ENCODE measurements at places on chromosomes 7 and 10.

DNA sequence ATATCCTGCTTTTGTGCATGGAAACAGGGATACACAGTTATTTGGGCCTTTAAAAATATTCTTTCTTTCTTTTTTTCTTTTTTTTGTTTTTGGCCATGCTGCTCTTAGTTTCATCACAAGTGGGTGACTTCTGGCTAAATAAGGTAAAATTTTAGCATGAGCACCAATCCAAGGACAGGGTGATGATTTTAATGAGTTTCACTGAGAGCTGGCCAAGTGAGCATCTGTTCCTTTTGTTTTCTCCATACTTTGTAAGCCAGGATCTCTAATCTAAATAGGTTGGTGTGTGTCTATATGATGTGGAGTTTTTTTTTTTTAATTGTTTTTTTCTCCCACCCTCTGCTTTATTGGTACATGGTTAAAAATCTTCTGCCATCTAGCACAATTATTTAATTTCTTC lies 106.8 kb downstream of the POLL start:
- no peak for DNase-seq

DNA sequence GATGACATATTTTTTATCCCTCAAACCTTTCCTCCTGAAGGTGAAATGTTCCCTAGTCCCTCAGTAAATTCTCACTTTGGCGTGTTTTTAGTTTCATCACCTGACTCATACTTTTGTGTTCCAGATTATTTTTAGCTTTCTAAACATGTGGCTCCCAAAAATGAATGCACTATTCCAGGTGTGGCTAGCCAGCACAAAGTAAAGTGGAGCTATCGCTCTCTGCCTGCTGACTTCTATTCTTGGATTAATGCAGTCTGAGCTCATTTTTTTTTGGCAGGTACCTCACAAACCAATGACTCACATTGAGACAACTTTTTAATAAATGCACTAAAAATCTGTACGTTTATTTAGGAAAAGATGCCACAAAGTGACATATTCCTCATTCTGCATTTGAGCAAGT lies 58.8 kb upstream of the LANCL2 start:
- no peak for DNase-seq

DNA sequence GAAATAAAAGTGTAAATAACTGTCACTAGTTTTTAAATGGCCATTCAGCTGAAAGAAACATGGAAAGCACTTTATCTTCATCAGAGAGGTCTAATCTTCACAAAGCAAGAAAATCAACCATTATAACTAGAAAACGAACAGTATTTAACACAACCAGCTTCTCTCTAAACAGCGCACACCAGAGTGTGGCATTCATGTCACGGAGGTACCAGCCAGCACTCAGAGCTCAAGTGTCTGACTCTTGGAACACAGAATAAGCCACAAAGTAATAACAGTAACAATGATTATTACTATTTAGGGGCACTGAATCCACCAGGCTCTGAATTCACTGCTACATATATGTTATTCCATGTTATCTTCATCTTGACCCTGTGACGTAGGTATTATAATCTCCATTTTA lies 60.1 kb downstream of the IFIT5 start:
- no peak for DNase-seq

- DNase-seq, result no peak
Measured at GRCh38 chr10:33377658-33378025, 43.2 kb upstream of the NRP1 start.

- DNase-seq, result no peak
Measured at GRCh38 chr7:52917982-52918578, 117.4 kb upstream of the POM121L12 start.

GRCh38 chr7:19522486-19522885 lies 186.4 kb downstream of the POLR1F start:
- DNase-seq, result no peak

- no peak for DNase-seq
Measured at GRCh38 chr10:51340845-51341610, 266.7 kb downstream of the PRKG1 start.

All from stimulated activated CD4-positive, alpha-beta T cell treated with anti-CD3 and anti-CD28 coated beads, Interleukin-1b, Interleukin-23, amount 100 ng/mL, for 4 hours (primary cell).